Nasal cavity respiratory epithelium epithelial cell of viscerocranial mucosa (primary cell): ENCODE measurements at places on chromosomes 6 and 20. TPM values are rescaled to one million over a fixed set of nuclear protein-coding genes. Genes with fewer than 3 reads are reported as not detected.

ABHD16B gene
- not detected in 2 replicates for total RNA-seq

ADGB gene
- not detected in 2 replicates for total RNA-seq

AVP gene
- total RNA-seq: not detected in 2 replicates

STMND1 gene
- total RNA-seq: not detected in 2 replicates

CAGE1 gene
- total RNA-seq: under 0.01 and 0.07 TPM in 2 replicates

SYNE1 gene
- total RNA-seq: 7.5 and 23.9 TPM in 2 replicates

WFDC12 gene
- 8.9 TPM in 1 of 2 replicates, not detected in the other for total RNA-seq

LY6G5C gene
- total RNA-seq: 0.07 TPM in 1 of 2 replicates, not detected in the other

BPIFB2 gene
- not detected in 2 replicates for total RNA-seq

MACROD2 gene
- 1.4 and 4.3 TPM in 2 replicates for total RNA-seq

ME1 gene
- total RNA-seq: 31.1 and 97.7 TPM in 2 replicates

ENTPD6 gene
- 73.5 and 83.9 TPM in 2 replicates for total RNA-seq

EYA4 gene
- 2.4 and 23.8 TPM in 2 replicates for total RNA-seq

AIG1 gene
- 49.8 and 54.3 TPM in 2 replicates for total RNA-seq

SLC17A3 gene
- total RNA-seq: not detected in 2 replicates

BIRC7 gene
- not detected in 2 replicates for total RNA-seq

COX4I2 gene
- not detected in 2 replicates for total RNA-seq

TMEM74B gene
- under 0.01 and 0.36 TPM in 2 replicates for total RNA-seq

TRPC4AP gene
- total RNA-seq: 32.8 and 54.8 TPM in 2 replicates

TREML4 gene
- total RNA-seq: not detected in 2 replicates

GRIK2 gene
- 0.21 and 0.34 TPM in 2 replicates for total RNA-seq

NKAPL gene
- total RNA-seq: 1.9 and 3.1 TPM in 2 replicates

NECAB3 gene
- total RNA-seq: 8.2 and 10.5 TPM in 2 replicates

TNNC2 gene
- not detected in 2 replicates for total RNA-seq

ECI2 gene
- total RNA-seq: 26.7 and 46.2 TPM in 2 replicates

RNF144B gene
- total RNA-seq: 142 and 179 TPM in 2 replicates

LAMA5 gene
- 50.9 and 289 TPM in 2 replicates for total RNA-seq
